ENCODE measurements at places on chromosomes 4 and X.

DNA sequence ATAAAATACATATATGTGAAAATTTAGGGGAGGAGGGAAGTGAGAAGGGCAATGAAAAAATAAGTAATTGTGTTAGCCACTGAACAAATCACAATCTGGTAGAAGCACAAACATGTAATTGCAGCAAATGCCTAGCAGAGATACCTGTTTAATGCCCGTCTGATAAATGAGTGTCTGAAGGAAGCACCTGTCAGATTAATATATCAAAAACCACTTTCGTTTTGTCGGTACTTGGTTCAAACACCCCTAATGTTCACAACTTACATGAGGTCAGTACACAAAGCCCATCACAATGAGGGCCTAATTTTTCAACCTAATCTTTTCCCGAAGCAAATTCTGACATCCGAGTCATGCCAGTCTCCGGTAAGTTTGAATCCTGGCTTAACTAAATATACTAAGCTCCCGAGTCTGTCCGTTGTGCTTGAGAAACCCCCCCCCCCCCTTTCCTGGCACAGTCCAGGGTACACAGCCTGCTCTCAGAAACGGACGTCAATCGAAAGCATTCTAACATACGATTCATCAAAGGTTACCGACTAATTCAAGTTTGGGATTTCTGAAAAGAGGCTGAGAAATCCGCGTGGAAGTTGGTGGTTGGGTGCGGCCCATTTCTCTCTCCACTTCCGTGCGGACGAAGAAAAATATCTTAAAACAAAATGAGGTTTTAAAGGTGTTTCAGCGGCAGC is 758 bp downstream of the SDAD1 start:
- no peak for DNase-seq

GRCh38 chr4:148764720-148765119 is 322.5 kb upstream of the NR3C2 start:
- DNase-seq, result no peak

- no peak for DNase-seq
Measured at GRCh38 chrX:11893933-11894710, 136.1 kb downstream of the MSL3 start.

DNA sequence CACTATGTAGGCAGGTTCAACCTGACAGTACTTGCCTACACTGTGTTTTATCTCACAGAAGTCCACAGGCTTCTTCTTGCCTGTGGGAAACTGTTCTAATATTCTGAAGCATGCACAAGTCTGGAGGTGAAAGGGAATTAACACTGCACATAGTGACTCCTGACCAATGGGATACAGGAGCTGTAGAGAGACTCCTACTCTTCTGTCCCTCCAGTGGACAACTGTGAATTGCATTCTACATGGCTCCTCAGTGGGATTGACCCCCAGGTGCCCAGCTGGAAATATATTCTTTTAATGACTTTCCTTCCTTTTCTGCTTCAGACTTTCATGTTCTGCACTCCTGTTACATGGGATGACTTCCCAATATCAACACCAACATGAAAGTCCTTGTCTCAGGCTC is 8.2 kb upstream of the YIPF6 start:
- no peak for DNase-seq

GRCh38 chr4:61173799-61174198 is 26.3 kb upstream of the ADGRL3 start:
- DNase-seq, result no peak

GRCh38 chr4:13386405-13387107 is 97.6 kb downstream of the RAB28 start:
- DNase-seq, result no peak

DNA sequence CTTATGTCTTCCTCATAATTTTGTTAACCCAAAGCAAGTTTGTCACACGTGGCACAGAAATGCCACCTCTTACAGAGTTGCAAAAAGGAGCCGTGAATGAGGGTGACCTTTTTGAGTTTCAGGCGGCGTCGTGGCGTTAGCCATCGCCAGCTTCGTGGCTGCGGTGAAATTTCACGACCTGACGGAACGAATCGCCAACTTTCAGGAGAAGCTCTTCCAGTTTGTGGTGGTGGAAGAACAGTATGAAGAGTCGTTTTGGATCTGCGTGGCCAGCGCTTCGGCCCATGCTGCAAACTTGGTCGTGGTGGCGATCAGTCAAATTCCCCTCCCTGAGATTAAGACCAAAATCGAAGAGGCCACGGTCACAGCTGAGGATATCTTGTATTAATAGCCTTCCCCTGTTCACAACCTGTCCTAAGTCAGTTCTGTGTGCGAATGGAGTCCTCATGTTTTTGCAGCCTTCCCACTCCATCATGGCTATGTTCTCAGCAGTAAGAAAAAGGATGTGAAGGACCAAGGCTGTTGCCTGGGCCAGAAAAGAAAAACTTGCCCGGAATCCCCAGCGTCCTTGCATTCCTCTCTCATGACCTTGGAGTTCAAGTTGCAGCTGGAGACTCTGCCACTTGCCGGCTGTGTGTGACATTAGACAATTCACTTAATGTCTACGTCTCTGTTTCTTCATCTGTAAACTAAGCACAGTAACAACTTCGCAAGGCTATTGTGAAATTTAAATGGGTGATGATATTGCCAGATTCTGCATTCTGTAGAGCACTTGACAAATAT is 11.9 kb downstream of the CLRN2 start:
- DNase-seq, result no peak

DNA sequence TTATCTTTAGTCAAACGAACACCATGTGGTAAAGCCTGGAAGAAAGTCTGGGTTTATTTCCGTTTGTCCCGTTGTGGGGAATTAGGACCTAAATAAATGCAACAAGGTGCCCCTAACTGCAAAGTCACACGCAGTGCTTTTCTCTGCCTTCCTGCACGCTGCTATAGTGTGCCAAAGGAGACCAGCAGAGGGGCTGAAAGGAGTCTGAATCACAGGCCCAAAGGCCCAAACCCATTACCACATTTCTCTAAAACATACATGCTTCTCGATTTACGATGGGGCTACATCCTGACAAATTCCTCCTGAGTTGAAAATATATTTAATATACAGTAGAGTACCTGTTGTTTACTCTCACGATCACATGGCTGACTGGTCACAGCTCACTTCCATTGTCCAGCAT is 4.5 kb downstream of the VEGFC start:
- no peak for DNase-seq

- no peak for DNase-seq
Measured at GRCh38 chr4:171024720-171025303, 788.4 kb upstream of the GALNTL6 start.

- DNase-seq, result no peak
Measured at GRCh38 chr4:46818604-46819003, 90.4 kb downstream of the COX7B2 start.

DNA sequence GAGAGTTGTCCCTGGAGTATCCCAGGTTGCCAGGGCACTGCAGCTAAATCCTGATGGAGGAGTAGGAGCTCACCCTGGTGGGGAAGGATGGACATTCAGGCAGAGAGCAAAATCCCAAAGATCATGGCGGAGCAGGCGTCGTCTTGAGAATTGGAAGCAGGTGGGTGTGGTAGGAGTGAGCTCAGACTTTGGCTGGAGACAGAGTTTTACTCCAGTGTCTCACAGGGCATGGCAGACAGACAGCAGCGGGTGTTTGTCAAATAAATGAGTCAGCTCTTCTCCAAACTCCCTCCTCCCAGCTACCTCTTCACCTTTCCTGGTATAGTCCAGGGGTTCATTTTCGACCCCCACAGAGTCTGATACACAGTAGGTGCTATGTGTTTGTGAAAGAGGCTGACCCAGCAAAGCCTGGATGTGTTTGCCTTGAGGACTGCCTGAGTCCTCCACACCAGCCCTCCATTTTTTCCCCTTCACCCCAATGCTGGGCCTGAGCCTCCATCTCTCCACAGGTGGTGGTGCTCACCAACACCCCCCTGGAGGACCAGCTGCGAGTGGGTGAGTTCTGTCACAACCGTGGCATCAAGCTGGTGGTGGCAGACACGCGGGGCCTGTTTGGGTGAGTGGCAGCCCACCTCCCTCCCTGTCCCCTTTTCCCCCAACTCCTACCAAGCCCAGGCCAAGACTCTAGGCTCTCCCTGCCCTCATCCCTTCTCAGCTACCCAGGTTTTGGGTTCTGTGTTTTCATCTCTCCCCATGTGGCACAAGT is 6.9 kb downstream of the UBA1 start:
- DNase-seq, result no peak

- DNase-seq, result no peak
Measured at GRCh38 chr4:107546638-107547037, 173.4 kb downstream of the PAPSS1 start.

- no peak for DNase-seq
Measured at GRCh38 chr4:52376132-52376704, 282.9 kb downstream of the USP46 start.

DNA sequence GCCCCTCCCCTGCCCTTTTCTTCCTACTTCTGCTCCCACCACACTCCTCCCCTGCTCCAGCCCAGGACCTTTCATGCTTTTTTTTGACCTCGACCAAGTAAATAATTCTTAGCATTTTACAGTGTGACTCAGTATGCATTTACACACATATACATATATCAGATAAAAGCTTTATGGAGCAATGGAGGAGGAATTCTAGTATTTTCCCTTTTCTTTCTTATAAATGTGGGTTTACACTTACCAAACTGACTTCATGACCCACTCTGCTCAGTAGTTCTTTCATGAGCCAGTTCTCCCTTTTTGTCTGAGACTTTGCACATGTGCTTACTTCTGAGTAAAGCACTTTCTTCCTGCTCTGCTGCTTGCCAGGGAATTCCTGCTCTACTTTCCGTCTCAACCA is 111.8 kb upstream of the H2AZ1 start:
- no peak for DNase-seq

GRCh38 chrX:134738986-134739740 is 80.9 kb upstream of the PLAC1 start:
- DNase-seq, result no peak

DNA sequence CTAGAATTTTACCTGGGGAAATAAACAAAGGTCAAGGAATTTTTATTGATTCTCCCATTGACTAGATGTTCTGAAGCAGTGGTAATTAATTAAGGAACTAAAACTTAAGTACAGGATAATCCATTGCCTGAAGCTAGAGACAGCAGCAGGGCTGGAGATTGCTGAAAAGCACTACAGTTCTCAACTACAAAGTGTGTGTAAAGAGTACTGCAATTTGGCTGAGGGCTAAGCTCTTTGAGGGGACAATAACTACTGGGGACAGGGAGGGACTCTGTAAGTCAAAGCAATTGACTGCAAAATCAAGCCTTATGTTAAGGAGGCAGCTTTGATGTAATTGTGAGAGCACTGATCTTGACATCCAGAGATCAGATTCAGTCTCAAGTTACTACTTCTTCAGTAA is 260.4 kb downstream of the GALNTL6 start:
- no peak for DNase-seq

- no peak for DNase-seq
Measured at GRCh38 chrX:13716905-13717304, 17.5 kb downstream of the TRAPPC2 start.

- DNase-seq, result peak; percentile 3
Measured at GRCh38 chr4:41613386-41613785, 75.4 kb downstream of the LIMCH1 start.

DNA sequence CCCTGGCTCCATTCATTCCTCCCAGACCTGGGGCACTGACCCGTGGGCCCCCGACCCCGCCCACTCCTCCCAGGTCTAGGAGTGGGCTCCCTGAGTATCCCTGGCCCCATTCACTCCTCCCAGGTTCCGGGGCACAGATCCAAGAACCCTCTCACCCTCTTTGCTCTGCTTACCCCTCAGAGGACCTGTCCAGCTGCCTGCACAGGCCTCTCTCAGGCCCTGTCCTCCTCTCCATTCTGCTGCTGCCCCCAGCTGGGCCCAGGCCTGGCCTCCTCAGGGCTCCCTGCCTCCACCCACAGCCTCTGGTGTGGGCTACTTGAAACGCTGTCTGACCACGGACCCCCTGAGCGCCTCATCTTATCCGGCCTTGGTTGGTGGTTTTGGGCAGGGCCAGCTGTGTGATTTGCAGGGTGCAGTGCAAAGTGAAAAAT is 217.7 kb upstream of the PSAPL1 start:
- DNase-seq, result no peak

- no peak for DNase-seq
Measured at GRCh38 chr4:57553728-57554127, 443.5 kb upstream of the IGFBP7 start.

DNA sequence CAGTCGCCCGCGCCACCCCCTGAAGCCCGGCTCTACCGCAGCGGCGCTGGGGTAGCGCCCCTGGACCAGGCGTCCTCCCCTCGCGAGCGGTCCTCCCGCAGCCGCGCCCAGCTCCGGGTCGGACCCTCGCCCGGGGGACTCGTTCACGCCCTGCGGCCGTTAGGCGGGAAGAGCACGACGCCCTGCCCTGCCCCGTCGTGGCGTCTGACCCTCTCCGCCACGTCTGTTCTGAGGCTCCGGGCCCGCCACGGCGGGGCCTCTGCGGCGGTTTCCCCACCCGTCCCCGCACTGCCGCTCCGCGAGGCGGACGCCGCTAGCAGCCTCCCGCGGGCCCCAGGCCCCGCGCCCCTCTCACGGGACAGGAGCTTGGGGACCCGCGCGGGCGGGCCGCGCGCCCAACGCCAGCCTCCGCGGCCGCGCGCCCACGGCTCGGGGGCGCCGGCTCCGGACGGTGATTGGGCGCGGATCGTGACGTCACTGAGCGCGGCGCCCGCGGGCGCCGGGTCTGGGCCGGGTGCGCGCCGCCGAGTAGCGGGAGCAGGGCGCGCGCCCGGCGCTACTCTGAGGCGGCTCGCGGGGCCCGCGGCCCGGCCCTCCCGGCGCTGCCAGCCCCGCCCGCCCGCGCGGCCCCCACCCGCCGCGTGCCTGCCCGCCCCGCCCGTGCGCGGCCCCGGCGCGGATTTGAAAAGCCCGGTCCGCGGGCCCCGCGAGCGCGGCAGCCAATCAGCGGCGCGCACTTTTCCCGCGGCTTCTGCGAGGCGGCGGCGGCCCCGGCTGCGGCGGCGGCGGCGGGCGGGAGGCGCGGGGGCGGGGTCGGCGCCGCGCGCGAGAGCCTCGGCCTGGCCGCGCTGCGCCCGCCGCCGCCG is at the start of gene NSD2:
Gene NSD2, plus strand, starts transcription at position 816 of the 866 bp plus-strand sequence. CDS start 29,262 bp downstream, outside the sequence.
- peak; percentile 93 for DNase-seq

GRCh38 chrX:152915541-152916241 is 17.8 kb downstream of the ZNF185 start:
- DNase-seq, result no peak

- no peak for DNase-seq
Measured at GRCh38 chrX:120238933-120239332, 11.7 kb upstream of the ZBTB33 start.

DNA sequence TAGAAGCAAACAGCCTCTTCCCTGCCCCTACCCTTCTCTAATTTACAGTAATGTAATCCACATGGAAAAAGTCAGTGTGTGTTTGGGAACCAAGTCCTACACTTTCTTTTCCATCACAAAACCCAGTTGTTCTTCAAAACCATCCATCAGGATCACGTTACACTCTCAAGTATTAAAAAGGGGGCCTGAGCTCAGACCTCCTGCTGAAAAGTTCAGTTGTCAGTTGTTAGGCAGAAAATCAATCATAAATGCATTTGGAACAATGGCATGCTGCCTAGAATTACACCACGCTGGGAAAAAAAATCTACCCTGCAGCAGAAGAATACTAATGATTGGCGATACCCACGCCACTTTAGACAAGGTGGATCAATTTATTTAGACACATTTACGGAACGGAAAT is 236.5 kb downstream of the PARM1 start:
- no peak for DNase-seq

Measured in amygdala (tissue), 56 donors.